ENCODE measurements at places on chromosomes 7 and 10.

- no peak for DNase-seq
Measured at GRCh38 chr7:130272381-130273080, 5.9 kb downstream of the CPA2 start.

GRCh38 chr10:8233832-8234259 lies 179.4 kb downstream of the GATA3 start:
- no peak for DNase-seq

DNA sequence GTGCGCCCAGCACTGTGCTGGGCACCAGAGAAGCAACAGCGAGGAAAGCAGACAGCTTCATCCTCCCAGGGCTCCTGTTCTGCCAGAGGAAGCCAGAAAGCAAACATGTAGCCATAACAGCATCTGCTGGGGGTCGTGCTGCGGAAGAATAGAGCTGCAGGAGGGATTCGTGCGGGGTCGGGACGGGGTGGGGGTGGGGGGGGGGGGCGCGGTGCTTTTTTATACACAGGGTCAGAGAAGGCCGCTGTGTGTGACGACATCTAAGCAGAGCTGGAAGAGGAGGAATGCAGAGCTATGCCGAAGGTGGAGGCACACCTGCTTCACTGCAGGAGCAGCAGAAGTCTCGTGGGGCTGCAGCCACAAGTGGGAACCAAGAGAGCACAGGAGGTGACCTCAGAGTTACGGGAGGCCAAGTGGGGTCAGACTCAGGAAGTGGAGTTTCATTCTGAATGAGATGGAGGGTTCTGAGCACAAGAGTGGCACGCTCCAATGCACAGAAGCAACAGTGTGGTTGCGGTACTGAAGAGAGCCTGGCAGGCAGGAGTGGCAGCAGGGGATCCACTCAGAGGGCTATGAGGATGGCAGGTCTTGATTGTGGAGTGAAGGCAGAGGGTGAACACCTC lies 11.1 kb downstream of the PKD1L1 start:
- DNase-seq: no peak

DNA sequence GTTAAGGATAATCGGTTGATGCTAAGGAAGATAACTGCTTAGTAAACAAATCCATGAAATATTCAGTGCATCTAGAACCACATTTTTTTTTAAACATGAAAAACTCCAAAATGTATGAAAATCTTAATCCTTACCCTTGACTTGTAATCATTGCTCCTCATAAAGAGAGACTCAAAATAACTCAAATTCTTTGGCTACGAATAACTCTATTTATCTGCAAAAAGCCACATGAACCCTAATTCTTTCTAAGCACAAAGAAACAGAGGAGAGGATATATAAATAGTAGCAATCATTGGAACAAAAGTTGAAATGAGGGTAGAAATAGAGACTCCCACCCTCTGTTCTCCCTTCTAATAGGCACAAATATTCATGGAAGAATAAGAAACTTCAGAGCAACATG lies 40.2 kb downstream of the ANK3 start:
- DNase-seq: peak; percentile 53

GRCh38 chr7:19558527-19558926 lies 150.3 kb downstream of the POLR1F start:
- DNase-seq: peak; percentile 79

GRCh38 chr10:11796474-11796873 lies 26.7 kb upstream of the PROSER2 start:
- DNase-seq: no peak

GRCh38 chr10:5888351-5888750 lies 1.3 kb downstream of the ANKRD16 start:
- peak; percentile 31 for DNase-seq

DNA sequence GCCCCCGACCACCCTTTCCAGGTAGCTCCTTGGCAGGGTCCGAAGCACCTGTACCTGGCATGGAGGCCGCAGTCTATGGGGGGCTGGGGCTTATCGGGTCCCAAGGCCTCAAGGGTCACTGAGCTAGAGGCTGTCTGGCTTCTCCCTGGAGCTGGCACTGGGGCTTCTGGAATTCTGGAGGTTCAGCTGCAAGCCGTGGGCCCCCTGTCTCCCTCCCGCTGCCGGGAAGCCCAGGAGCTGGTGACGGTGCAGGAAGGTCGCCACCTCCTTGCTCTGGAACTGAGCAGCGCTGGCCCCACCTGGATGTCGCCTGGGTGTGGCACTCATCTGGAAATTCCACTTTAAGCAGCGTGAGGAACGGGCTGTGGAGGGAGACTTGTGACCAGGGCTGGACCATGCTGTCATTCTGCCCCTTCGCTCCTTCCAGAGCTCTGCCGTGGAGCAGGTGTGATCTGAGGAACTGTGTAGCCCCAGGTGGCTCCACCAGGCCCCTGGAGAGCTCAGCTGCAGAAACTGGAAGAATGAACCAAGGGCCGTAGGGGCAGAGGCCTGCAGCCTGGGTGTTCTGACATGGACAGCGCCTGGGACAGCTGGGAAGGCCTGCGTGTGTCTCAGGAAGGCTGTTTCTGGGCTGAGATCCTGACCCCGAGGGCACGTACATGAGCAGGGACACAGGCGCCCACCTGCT lies 129.7 kb upstream of the PPP2R2D start:
- no peak for DNase-seq

GRCh38 chr7:102190776-102191350 lies 95.8 kb upstream of the SH2B2 start:
- no peak for DNase-seq

Measured in fibroblast of skin of right quadriceps (primary cell).